ENCODE measurements at places on chromosomes 11 and 22.
A peak's percentile ranks its signal among the peaks of the same experiment; 100 is the strongest.

GRCh38 chr22:27620367-27621154 is 181.0 kb downstream of the MN1 start:
- no peak for DNase-seq

- no peak for DNase-seq
These were observed 50.1 kb downstream of the DDX6 start for GRCh38 chr11:118740892-118741291.

- no peak for DNase-seq
These were observed 22.8 kb downstream of the NPAT start for GRCh38 chr11:108199446-108200321.

DNA sequence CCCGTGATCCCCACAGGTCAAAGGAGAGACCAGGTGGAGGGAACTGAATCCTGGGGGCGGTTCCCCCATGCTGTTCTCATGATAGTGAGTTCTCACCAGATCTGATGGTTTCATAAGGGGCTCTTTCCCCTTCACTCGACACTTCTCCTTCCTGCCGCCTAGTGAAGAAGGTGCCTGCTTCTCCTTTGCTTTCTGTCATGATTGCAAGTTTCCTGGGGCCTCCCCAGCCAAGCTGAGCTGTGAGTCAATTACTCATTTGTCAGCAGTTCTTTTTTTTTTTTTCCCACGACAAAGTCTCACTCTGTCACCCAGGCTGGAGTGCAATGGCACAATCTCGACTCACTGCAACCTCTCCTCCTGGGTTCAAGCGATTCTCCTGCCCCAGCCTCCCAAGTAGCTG is 1530.4 kb downstream of the BRD1 start:
- no peak for DNase-seq

DNA sequence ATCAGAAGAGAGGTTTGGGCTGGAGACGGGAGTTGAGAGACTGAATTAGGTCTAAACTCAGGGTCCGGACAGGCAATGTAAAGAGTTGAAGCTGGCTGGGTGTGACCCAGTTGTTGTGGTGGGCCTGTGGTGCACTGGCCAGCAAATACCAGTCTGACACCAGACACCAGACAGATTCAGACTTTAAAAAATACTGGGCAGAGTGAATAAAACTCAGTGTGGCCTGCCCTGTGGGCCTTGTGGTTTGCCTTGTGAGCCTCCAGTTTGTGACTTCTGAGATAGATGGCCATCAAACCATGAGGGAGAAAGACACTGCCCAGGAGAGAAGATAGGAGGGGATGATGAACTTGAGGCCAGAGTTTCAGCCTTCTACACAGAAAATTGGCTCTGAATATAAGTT is 25.8 kb downstream of the RCN1 start:
- no peak for DNase-seq

GRCh38 chr11:123203471-123203870 is 8.4 kb upstream of the CLMP start:
- no peak for DNase-seq

DNA sequence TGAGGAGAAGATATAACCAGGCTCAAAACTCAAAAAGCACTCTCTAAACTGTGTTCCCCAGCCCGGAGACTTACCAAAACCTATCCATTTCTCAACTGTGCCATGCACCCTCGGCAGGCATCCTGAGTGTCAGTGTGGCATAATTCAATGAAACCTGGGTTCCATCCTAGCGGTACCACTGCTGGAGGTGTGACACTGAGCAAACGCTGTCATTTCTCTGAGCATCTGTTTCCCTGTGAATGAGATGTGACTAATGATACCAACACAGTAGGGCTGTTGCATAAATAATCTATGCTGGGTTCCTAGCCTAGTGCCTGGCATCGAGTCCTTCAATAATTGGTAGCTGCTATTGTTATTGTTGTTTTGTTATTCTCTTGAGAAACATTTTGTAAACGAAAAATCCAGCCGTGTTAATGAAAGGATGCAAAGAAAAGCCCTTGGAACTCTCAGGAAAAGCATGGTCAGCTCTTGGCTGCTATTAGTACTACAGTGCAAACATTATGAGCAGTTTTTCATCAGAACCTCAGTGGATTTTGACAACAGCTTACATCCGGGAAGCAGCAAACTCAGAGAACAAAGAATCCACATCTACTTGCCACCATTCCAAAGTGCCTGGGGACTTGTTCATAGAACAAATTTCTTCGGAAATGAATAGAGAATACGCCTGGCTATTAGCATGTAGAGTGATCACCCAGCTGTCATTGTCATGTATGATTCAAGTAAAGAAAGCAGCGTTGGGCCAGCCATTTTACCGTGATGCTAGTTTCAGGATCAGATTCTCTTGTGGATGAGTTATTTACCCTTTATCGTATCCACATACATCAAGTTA is 53.7 kb downstream of the TECTA start:
- DNase-seq = no peak

GRCh38 chr11:64571410-64572091 is 19.5 kb upstream of the SLC22A12 start:
- DNase-seq = no peak

DNA sequence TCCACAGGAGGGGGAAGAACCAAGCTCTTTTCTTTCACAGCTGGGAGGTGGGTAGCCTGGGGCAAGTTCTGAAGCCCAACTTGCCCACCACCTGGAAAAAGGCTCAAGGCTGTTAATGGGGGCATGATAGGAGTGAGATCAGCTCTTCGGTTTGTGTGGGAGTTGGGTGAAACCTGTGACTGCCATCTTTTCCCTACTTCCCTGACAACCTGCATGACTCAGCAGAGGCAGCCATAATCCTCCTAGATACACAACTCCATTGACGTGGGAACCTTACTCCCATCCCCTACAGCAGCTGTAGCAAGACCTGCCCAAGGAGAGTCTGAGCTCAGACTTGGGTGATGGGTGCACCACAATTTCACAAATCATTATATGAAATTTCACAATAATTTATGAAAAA is 13.3 kb upstream of the OOSP4B start:
- peak; percentile 21 for DNase-seq

DNA sequence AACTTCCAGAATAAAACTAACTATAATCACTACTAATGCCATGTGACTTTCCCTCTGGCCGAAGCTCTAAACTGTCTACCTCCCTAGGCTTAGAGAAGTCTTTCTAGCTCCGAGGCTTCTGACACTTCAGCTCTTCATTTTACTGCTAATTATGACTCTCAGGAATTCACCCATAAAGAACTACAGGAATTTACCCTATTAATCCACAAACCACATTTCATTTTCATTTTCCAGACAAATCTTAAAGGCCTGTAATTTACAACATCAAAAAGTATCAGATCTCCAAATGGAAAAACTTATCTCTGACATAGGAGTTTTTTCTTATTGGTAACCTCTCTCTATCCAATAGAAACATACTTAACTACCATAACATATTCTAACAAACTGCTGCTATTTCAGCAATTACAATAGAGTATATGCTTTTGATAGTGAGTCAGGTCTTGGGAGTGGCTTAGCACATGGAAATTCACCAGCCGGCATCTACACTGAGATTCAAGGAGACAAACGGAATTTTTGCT is 33.4 kb downstream of the MRTFA start:
- peak; percentile 29 for DNase-seq

DNA sequence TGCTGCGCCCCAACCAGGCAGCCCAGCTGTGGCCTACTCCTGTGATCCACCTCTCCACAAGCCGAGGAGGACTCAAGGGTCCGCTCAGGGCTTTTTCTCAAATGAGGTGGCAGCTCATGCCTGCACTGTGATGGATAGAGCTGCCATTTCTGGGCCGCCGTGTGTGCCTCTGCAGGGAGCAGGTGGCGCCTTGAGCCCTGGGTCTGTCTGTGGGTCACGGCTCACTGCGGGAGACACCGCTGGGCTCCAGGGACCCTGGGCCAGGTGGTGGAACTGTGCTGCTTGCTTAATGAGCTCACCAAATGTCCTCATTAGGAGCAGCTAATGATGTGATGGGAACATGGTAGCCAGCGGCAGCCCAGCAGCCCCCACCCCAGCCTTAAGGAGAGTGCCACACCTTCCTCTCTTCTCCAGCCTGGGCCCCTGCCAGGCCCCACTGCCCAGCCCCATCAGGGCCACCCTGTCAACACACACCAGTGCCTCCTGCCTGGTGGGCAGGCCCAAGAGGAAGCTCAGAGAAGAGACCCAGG is 50.8 kb downstream of the DHCR7 start:
- no peak for DNase-seq

DNA sequence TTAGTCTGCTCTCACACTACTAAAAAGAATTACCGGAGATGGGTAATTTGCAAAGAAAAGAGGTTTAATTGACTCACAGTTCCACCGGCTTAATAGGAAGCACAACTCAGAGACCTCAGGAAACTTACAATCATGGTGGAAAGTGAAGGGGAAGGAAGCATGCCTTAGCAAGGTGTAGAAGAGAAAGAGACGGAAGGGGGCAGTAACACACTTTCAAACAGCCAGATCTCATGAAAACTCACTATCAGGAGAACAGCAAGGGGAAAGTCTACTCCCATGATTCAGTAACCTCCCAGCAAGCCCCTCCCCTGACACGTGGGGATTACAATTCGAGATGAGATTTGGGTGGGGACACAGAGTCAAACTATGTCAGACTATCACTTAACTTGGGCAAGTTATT is 236.6 kb upstream of the ANO3 start:
- peak; percentile 16 for DNase-seq

DNA sequence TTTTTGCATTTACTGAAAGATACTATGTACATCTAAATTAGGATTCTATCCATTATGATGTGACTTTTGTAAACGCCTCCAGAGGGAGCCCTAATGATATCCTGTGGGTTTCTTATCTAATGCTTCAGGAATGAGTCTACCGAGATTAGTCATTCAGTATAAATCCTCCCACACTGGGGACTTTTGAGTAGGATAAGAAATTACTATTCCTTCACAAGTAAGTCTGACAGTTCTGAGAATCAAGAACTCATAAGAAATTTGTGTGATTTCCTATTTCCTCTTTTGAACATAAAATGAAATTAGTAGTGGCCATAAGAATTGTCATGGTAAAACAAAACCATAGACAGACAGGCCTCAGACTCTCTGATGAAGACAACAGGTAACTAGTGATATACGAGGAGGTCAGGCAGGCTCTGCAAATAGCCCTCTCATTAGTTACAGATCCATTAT is 10.0 kb upstream of the OR5M1 start:
- peak; percentile 62 for DNase-seq
